ENCODE measurements at places on chromosomes 3 and 15. TPM values are rescaled to one million over a fixed set of nuclear protein-coding genes. Genes with fewer than 3 reads are reported as not detected.

GRCh38 chr3:10957976-10958749 is 34.4 kb upstream of the SLC6A1 start:
- DNase-seq = peak; percentile 77

DNA sequence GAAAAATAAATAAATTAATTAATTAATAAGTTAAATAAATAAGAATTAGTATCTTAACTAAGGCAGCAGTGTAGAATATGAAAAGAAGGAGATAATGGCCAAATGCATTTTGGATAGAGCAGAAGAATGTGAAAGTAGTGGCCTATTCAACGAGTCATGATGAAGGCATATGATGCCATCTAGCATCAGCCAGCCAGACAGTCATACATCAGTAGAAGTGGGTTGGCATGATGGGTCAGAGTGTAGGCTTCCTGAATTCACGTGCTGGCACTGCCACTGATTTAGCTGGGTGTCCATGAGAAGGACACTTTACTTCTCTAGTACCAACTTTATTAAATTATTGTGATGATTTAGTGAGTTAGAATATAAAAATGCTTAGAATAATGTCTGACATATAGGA is 256.1 kb upstream of the ARPP21 start:
- DNase-seq = no peak

GRCh38 chr3:29370476-29371420 is 89.9 kb downstream of the RBMS3 start:
- DNase-seq = no peak

- DNase-seq = no peak
These were observed 329.9 kb upstream of the TPRG1 start for GRCh38 chr3:188841906-188842305.

Gene ISL2
- not detected for total RNA-seq

- no peak for DNase-seq
These were observed 630.3 kb downstream of the NAALADL2 start for GRCh38 chr3:175489406-175489805.

GRCh38 chr3:27504749-27505148 is 20.6 kb upstream of the SLC4A7 start:
- no peak for DNase-seq

- DNase-seq = no peak
These were observed 21.8 kb downstream of the EMC7 start for GRCh38 chr15:34079904-34080303.

Data from left ventricle myocardium inferior (tissue), 1 donor.